ENCODE measurements at places on chromosomes 7 and 10. TPM values are rescaled to one million over a fixed set of nuclear protein-coding genes. Genes with fewer than 3 reads are reported as not detected.
A peak's percentile ranks its signal among the peaks of the same experiment; 100 is the strongest.

DNA sequence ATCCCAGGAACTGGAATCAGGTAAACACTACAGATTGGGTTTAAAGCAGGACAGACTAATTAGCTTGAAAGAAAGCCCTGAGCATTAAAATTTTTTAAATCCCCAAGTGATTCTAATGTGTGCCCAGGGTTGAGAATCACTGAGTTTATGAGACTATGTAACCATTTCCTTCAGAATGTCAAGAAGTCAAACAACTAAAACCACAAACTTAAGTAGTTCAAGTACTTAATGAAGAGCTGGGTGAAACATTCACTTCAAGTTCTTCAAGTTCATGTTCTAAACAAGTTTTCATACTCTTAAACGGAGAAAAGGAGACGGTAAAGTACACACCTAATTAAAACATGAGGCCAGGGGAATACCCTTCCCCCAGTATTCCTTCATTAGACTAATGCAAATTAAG lies 28.2 kb upstream of the TLL2 start:
- no peak for DNase-seq

The TAS2R4 gene
- total RNA-seq, result not detected

- DNase-seq, result no peak
Measured at GRCh38 chr10:87973635-87974034, 110.2 kb downstream of the PTEN start.

GRCh38 chr10:122261584-122261983 lies 9.5 kb upstream of the BTBD16 start:
- no peak for DNase-seq

DNA sequence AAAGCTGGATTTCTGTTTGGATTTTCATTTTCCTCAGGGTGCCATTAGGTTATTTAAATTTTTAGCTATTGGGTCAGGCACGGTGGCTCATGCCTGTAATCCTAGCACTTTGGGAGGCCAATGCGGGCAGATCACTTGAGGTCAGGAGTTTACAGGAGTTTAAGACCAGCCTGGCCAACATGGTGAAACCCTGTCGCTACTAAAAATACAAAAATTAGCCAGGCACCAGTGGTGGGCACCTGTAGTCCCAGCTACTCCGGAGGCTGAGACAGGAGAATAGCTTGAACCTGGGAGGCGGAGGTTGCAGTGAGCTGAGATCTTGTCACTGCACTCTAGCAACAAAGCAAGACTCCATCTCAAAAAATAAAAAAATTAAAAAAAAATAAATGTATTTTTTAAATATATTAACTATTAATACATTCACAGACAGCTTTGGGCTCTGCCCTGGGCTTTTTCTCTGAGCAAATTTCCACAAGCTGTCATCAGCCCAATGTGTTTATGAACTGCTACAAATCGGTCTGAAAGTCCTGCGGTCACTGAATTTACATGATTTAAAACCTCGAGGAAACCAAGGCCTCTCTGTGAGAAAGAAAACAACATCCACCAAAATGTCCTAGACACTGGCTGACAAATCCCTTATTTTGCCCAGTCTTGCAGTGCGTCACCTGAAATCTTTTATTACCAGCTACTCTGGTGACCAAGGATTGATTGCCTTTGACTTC lies 19.2 kb upstream of the PLEKHS1 start:
- no peak for DNase-seq

- DNase-seq, result peak; percentile 51
Measured at GRCh38 chr7:78018641-78019446, 220.3 kb downstream of the PHTF2 start.

DNA sequence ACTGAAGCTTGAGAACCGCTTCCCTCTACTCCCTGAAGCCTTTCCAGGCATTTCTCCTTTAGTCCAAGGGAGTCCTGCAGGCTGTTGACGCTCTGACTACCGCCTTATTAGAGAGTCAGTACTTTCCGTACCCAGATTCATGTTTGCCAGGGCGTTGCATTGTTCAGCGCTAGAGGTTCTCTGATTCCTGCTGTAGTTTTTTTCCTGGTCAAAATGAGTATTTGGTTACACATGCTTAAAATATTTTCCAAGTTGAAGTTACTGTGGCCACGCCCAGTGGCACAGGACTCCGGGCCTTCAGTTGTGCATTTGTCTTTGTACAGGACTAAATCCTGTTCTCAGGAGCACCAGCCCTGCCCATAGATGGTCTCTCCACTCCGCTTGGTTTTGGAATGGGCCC lies 7.9 kb downstream of the MTURN start:
- DNase-seq, result peak; percentile 35

The CCDC71L gene
- 24.4 TPM for total RNA-seq

GRCh38 chr7:94481279-94481678 lies 28.3 kb upstream of the CASD1 start:
- DNase-seq, result no peak

The PRKCQ gene
- 9.8 TPM for total RNA-seq

GRCh38 chr10:52313256-52313932 lies 687 bp upstream of the DKK1 start:
- DNase-seq, result no peak

The PTPN20 gene
- 12.7 TPM for total RNA-seq

- no peak for DNase-seq
Measured at GRCh38 chr7:66883716-66884115, 37.3 kb upstream of the TMEM248 start.

The C7orf33 gene
- not detected for total RNA-seq

GRCh38 chr10:47026301-47027107 lies 115.3 kb downstream of the PTPN20 start:
- no peak for DNase-seq

GRCh38 chr10:35503578-35503977 lies 101.6 kb upstream of the GJD4 start:
- no peak for DNase-seq

The GNAT3 gene
- total RNA-seq, result not detected

- DNase-seq, result no peak
Measured at GRCh38 chr10:71536332-71536731, 139.6 kb downstream of the CDH23 start.

The TMEM196 gene
- total RNA-seq, result not detected

- DNase-seq, result peak; percentile 37
Measured at GRCh38 chr7:131157530-131158243, 170.0 kb upstream of the MKLN1 start.

DNA sequence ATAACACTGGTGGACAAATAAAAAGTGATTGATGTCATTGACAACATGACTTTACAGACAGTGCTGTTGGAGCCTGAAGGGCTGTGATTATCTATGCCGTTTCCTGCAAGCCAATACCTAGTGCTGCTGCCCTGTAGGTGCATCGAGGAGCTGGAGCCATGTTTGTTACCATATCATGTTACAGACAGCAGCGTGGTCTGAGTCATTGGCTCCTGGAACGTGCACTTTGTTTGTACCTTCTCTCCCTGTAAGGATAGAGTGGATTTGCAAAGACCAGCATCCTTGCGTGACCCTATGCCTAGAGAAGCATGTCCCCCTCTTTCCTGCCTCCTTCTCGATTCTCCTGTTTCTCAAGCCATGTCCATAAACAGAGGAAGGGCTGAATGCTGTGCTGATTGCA lies 597.2 kb downstream of the TYW1 start:
- no peak for DNase-seq

GRCh38 chr10:96651998-96652431 lies 65.2 kb upstream of the TM9SF3 start:
- no peak for DNase-seq

DNA sequence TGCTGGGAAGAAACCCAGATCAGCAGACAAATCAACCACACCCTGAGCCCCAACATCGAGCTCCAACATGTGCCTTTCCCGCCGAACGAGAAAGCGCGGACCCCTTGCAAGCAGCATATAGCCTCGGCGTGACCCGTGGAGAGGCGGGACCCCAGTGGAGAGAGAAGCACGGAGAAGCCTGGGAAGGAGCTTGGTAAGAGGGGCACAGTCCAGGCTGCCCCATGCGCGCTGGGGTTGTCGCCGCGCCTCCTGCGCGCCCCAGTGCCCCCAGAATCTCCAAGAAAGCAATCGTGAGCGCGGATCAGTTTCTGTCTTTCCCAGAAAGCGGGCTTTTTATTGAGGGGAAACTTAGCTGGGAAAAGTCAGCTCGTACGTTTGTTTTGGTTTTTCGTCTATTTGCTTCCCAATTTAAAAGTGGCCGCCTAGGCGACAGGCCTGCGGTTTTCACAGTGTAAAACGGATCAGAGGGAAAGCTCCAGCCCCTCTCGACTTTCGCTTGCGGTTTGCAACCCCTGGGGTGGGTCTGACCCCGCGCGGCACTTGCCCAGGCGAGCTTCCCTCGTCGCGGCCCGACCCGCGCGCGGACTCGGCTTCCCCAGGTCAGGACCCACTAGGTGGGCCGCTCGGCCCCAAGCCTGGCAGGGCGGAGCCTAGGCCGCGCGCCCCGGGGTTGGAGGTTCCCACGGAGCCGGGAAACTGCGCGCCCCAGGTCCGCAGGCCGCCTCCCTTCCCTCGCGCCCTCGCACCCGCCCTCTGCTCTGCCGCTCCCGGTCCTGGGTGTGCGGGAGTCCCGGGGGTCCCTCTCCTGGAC lies 31.1 kb downstream of the SKIDA1 start:
- DNase-seq, result no peak

The LLCFC1 gene
- total RNA-seq, result not detected

GRCh38 chr7:142885311-142886230 lies at the start of gene TRPV6:
Gene TRPV6 (minus strand): TSS chr7:142885745.
- no peak for DNase-seq

The PIK3CG gene
- total RNA-seq, result not detected

DNA sequence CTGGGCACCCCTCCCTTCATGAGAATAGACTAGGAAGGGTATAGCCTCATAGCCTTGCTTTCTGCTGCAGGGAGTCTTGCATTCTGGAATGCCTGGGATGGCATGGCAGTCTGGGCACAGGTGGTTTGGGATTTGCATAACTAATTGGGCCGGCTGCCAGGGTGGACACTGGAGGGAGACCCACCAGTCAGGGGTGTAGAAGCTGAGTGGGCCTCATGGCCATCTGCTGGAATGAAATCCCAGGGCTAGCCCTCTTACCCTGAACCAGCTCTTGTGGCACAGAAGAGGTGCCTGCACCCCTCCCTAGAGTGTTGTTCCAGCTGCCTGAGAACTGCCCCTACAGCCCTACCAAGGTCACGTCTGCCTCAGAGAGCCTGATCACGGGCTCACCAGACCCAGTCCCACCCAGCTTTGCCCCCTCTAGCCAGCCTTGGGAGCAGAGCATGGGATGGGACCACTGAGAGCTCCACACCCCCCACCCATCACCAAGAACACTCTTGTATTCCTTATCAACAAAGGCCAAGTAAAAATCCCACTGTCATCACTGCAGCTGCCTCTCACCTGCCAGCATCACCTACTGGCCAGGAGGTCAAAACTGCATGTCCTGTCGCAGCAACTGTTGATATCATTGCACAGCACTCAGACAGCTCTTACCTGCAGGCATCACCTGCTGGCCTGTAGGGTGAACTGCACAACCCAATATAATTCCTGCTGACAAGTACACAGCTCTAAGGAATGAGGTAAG lies 148.9 kb downstream of the ZEB1 start:
- no peak for DNase-seq

DNA sequence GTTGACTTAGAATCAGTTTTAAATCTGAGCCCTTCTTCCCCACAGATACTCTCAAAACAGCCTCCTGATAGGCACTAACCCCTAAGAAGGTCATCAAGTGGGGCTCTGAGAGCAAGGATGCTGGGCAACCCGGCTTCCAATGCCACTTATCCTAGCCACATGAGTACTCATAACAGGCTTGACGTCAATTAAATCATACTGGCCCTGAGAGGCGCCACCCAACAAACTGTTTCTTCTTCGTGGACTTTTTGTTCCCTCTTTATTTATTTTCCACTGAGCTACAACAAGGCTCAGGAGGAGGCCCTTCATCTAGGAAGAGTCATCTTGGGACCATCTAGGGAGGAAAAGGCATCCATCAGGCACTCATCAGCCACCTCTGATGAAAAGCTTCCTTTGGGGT lies 255.9 kb downstream of the KCNMA1 start:
- no peak for DNase-seq

GRCh38 chr10:3375505-3375904 lies 202.9 kb upstream of the PITRM1 start:
- DNase-seq, result no peak

GRCh38 chr10:12960334-12960898 lies 41.1 kb downstream of the CCDC3 start:
- DNase-seq, result no peak

GRCh38 chr7:132386201-132386681 lies 190.0 kb downstream of the PLXNA4 start:
- no peak for DNase-seq

GRCh38 chr7:47940088-47941013 lies 7.9 kb downstream of the PKD1L1 start:
- no peak for DNase-seq

DNA sequence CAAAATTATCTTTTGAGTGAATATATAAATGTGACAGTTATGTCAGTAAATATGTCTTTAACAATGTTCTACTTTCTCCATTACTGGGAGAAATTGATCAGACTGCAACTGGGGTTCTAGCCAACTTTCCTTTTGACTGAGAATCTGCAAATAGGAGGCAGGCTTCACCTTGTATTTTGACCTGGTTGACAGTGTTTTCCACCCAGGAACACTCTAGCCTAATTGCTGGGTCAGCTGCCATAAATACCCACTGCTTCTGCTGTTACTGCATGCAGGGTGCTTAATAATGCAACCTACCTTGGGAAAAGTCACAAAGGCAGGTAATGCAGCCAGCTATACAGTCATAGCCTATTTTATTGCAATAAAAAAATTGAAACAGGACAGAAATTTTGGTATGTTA lies 319.0 kb downstream of the DGKB start:
- DNase-seq, result no peak

Measured in Caki2 (cell line).